ENCODE measurements at places on chromosomes 13 and 19.

DNA sequence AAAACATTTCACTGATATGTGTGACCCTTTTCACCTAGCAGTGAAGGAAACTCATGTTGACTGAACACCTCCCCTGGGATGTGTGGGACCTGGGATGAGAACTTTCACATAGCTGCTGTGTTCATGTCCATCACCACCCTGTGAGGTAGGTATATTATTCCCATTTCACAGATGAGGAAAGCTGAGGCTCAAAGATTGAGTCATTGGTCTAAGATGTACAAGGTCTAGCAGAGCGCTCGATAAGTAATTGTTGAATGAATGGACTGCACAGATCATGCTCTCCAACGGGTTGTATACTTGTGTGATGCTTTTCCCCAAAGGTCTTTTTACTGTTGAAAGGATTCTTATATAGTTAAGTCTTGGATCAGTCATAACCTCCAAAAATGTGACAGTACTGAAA, 75.6 kb upstream of the TSC22D1 start:
- DNase-seq: no peak

DNA sequence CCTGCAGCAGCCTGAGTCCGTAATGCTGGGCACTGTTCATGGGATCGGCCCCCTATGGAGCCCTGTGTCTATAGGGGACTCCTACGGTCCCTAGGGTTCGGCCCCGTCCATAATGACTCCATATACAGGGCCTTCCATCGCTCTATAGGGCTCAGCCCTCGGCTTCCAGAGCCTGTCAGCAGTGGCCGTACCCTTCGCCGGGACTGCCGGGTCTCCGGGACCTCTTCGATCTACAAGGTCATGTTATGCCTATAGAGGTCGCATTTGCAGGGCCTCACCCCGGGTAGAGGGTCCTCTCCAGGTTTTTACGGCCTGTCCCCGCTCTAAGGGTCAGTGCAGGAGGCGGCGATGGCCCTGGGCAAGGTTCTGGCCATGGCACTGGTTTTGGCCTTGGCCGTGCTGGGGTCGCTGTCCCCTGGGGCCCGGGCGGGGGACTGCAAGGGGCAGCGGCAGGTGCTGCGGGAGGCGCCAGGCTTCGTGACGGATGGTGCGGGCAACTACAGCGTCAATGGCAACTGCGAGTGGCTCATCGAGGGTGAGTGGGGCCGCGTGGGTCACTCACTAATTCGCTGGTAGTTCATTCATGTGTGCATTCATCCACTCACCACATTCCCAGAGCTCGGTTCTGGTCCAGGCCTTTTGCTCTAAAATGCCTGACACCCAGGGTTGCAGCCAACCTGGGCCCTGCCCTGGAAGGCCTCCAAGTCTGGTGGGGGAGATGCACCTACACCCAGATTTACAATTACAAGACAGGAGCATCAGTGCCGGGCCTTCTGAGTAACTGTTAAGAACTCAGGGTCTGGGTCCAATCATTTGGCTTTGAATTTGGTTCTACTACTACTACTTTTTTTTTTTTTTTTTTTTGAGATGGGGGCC, 699 bp downstream of the MEGF8 start:
- DNase-seq: no peak

GRCh38 chr13:23183292-23183691, 2.5 kb downstream of the SGCG start:
- no peak for DNase-seq

DNA sequence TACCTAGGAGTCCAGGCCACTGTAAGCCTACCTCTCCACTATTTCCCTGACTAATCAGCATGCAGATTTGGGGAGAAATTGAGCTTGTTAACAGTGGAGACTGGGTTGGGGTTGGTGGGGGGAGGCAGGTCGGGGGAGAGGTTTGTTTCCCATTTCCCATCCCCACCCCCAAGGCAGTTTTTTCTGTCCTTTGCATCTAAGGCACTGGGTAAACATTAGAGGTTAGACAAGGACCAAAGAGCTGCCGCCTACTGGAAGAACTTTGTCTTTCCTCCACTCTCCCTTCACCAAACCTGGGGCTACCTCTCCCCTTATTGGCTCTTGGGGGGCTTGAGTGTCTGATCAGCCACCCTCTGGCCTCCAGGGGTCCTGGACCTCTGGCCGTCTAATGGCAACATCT, 953 bp downstream of the KCNN4 start:
- DNase-seq: peak; percentile 29

DNA sequence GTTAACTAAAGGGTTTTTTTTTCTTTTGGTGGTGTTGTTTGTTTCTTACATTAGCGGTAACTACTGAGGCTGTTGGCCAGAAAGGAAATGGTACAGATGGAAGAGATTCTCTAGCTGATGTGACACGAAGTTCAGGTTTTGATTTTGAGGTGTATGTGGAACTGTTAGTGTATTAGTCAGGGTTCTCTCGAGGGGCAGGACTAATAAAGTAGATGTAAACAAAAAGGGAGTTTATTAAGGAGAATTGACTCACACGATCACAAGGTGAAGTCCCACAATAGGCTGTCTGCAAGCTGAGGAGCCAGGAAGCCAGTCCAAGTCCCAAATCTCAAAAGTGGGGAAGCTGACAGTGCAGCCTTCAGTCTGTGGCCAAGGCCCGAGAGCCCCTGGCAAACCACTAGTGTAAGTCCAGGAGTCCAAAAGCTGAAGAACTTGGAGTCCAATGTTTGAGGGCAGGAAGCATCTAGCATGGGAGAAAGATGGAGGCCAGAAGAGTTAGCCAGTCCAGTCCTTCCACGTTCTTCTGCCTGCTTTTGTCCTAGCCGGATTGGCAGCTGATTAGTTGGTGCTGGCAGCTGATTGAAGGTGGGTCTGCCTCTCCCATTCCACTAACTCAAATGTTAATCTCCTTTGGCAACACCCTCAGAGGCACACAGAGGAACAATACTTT, 577.6 kb downstream of the EFNB2 start:
- no peak for DNase-seq

- DNase-seq: no peak
These were observed 42.0 kb downstream of the SLC15A1 start for GRCh38 chr13:98710521-98710920.

DNA sequence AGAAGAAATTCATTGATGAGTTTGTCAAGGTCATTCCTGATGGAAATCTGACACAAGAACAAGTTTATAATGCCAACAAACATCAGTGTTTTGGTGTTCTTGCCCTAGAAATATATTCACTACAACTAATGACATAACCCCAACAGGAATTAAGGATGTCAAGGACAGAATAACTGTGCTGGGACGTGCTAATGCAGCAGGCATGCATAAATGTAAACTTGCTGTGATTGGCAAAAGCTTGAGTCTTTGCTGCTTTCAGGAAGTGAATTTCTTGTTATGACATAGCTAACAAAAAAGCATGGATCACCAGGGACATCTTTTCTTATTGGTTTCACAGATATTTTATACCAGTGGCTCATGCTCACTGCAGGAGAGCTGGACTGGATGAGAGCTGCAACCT, 144.6 kb downstream of the KCTD12 start:
- no peak for DNase-seq

- no peak for DNase-seq
These were observed 18.3 kb upstream of the ISYNA1 start for GRCh38 chr19:18456279-18456678.

GRCh38 chr13:43094901-43095300, 71.5 kb downstream of the DNAJC15 start:
- no peak for DNase-seq

DNA sequence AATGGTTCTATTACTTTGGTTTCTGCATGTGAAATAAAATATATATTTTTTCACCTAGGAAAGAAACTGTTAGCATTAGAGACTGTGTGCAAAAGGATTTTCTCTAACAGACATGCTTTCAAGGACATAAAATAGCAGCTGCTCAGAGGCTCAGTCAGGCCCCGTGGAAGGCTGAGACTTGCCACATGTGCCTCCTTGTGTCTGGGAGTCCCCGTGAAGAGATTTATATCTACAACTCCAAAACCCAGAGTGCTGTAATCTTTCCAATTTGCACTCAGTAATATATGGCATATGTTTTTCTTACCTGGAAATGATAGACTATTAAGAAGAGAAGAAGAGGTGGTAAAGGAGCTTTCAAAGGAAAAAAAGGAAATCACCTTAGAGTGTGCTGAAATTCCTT, 371.6 kb upstream of the OBI1 start:
- DNase-seq: no peak

DNA sequence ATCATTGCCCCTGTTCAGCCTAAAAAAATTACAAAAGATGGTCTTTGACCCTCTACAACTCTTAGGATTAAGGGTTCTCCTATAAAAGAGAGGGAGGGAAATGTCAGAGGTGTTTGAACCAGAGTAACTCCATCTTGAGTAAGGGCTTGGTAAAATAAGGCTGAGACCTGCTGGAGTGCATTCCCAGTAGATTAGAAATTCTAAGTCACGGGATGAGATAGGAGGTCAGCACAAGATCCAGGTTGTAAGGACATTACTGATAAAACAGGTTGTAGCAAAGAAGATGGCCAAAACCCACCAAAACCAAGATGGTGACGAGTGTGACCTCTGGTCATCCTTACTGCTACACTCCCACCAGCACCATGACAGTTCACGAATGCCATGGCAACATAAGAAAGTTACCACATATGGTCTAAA, 48.7 kb upstream of the ANKRD10 start:
- DNase-seq: no peak

DNA sequence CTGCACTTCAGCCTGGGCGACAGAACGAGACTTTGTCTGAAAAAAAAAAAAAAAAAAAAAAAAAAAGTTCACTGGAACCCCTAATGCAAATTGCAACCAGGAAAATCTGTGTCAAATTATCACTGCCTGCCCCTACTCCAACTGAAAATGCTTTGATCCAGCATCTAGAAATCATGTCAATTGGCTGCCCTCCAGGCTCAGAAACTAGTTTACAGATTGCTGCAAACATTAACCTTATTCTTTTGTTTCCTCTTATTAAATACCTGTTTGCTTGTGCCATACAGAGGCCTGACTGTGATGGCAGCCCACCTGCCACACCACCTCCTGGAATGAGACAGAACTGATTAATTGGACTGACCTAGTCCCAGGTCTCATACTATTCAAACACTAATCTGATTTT, 18.6 kb upstream of the AKT2 start:
- no peak for DNase-seq
